ENCODE measurements at places on chromosomes 3 and 15. TPM values are rescaled to one million over a fixed set of nuclear protein-coding genes. Genes with fewer than 3 reads are reported as not detected.

The PAK6 gene
- total RNA-seq = 0.67 TPM

The ATP13A4 gene
- total RNA-seq = 3.5 TPM

The ASB14 gene
- total RNA-seq = not detected

The TM4SF1 gene
- not detected for total RNA-seq

The CIDEC gene
- not detected for total RNA-seq

The CCDC39 gene
- total RNA-seq = not detected

The GP5 gene
- total RNA-seq = 0.83 TPM

The C15orf62 gene
- 0.63 TPM for total RNA-seq

DNA sequence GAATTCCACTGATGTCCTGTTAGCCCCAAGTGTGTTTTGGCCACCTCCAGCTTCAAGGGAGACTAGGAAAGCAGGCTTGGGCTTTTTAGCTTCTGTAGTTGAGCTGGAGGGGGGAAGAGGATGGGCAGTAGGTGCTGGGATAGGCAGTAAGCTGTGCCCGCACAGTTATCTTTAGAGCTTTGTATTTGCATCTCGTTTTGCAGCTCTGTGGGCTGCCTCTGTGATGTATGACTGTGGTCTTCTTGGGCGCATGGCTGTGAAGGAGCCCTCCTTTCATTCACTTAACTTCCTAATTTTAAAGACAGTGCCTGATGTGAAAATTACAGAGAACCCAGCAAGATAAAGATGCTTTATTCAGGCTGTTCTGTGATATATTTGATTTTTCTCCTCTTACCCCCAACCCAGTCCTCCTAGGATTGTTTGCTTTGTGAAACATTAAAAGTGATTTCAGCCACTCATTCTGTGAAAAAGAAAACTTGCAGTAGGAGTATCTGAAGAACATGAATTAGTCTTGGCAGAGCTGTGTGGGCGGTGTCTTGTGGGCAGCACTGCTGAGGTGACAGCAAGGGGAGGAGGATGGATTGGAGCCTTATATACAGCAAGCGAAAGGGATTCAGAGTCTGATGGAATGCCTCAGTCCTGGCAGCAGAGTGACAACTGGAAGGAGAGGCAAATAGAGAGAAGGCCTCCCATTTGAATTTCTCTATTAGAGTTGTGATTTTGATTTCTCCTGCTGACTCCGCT lies 74.3 kb downstream of the LARS2 start:
- H3K36me3 ChIP-seq = peaks cover 35% of the 10 kb centered on the region
- peak overlapping the region; percentile 54 for H3K27ac ChIP-seq
- H3K4me1 ChIP-seq = peaks cover 34% of the 10 kb centered on the region
- H3K4me3 ChIP-seq = no peak overlapping the region
- H3K27me3 ChIP-seq = no peaks in the 10 kb centered on the region

DNA sequence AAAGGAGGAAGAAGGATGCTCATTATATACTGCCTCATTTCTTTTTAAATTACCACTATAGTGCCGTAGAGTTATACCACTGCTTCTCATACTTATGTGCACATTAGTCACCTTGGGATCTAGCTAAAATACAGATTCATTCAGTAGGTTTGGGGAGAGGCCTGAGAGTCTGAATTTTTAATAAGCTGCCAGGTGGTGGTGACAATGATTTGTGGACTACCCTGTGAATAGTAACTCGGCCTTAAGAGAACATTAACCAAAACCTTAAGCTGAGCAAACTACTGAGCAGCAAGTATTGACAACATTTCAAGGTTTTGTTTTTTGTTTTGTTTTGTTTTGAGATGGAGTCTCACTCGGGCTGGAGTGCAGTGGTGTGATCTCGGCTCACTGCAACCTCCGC lies 19.8 kb downstream of the UBA5 start:
- H3K4me1 ChIP-seq = no peaks in the 10 kb centered on the region
- H3K27me3 ChIP-seq = no peaks in the 10 kb centered on the region
- H3K4me3 ChIP-seq = no peak overlapping the region
- no peak for DNase-seq

DNA sequence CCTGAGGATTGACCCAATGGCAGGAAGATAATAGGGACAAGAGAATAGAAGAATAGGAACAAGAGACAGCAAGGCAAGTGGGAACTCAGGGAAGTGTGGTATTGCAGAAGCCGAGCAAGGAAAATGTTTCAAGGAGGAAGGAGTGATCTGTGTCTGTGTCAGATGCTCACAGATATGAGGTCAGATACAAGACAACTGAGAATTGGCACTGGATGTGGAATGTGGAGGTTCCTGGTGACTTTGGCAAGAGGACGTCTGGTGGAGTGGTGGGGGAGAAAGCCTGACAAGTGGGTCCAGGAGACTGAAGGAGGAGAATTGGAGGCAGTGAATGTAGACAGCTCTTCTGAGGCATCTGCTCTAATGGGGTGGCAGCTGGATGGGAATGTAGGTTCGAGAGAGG lies 24.1 kb downstream of the GYG1 start:
- peaks cover 20% of the 10 kb centered on the region for H3K4me1 ChIP-seq
- H3K4me3 ChIP-seq = no peak overlapping the region
- no peak for DNase-seq
- H3K27ac ChIP-seq = no peak overlapping the region

DNA sequence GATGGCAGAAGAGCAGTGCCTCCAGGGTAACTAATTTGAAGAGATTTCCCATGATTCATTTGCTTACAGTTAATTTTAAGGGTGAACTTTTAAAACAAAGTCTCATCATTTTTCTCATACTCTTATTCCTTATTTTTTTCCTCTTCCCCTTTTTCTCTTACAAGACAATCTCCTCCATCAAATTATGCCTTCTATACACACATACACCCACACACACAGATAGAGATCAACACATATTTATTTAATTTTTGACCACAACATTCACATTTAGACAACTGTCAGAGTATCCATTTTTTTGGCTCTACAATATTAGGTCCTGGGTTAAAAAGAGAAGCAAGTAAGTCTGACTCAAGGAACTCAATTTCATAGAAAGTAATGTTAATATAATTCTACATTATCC lies 37.6 kb downstream of the AAGAB start:
- no peak overlapping the region for H3K4me3 ChIP-seq
- H3K27me3 ChIP-seq = no peaks in the 10 kb centered on the region
- DNase-seq = no peak

DNA sequence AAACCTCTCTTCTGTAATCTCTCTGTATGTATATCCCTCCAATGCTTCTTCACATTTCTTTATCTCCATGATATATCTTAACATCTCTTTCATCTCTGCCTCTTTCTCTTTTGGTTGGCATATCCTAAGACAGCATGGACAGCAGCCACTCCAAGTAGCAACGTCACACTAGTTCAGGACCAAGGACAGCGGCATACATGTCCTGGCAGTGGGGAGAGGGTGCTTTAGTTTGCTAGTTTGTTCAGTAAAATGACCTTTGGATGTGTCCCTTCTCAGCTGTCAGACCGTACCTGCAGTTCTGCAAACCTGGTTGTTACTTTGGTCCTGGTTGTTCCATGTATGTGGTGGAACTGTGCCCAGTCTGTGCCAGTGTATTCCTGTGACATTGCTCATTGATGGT lies 225.6 kb upstream of the ROPN1 start:
- peak; percentile 34 for DNase-seq
- H3K27me3 ChIP-seq = peaks cover 3% of the 10 kb centered on the region

DNA sequence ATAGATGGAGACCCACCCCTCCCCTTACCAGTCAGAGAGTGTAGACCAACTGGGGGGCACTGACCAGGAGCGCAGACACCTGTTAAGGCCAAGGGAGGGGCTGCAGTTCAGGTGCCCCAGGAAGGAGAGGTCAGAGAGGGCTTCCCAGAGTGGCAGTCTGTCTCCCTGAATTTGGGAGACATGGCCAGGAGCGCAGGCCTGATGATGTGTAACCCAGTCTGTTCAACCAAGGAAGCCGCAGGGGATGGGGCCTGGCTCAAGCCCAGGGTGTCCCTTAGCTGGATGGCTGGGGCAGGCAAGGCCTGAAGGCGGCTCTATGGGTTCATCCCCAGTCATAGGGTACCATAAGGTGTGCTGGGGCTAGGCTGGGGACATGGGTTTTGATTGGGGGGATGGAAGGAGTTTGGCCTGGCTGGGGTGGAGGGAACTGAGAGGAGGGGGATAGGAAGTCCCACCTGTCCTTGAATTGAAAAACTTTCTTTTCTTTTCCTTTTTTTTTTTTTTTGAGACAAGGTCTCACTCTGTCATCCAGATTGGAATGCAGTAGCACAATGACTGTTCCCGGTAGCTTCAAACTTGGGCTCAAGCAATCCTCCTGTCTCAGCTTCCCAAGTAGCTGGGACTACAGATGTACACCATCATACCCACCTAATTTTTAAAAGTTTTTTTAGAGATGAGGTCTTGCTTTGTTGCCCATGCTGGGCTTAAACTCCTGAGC lies 75.7 kb downstream of the SMAD6 start:
- H3K27ac ChIP-seq = no peak overlapping the region
- no peak overlapping the region for H3K4me3 ChIP-seq
- DNase-seq = no peak
- no peaks in the 10 kb centered on the region for H3K27me3 ChIP-seq
- H3K4me1 ChIP-seq = no peaks in the 10 kb centered on the region

GRCh38 chr3:74906181-74906580 lies 291.7 kb upstream of the CNTN3 start:
- no peaks in the 10 kb centered on the region for H3K36me3 ChIP-seq
- no peaks in the 10 kb centered on the region for H3K4me1 ChIP-seq
- H3K4me3 ChIP-seq = no peak overlapping the region
- no peaks in the 10 kb centered on the region for H3K27me3 ChIP-seq
- no peak overlapping the region for H3K27ac ChIP-seq

GRCh38 chr15:40253167-40253790 lies 14.4 kb downstream of the PAK6 start:
- no peaks in the 10 kb centered on the region for H3K36me3 ChIP-seq
- peak; percentile 19 for DNase-seq
- peaks cover 36% of the 10 kb centered on the region for H3K27me3 ChIP-seq
- H3K4me3 ChIP-seq = peak overlapping the region; percentile 65

DNA sequence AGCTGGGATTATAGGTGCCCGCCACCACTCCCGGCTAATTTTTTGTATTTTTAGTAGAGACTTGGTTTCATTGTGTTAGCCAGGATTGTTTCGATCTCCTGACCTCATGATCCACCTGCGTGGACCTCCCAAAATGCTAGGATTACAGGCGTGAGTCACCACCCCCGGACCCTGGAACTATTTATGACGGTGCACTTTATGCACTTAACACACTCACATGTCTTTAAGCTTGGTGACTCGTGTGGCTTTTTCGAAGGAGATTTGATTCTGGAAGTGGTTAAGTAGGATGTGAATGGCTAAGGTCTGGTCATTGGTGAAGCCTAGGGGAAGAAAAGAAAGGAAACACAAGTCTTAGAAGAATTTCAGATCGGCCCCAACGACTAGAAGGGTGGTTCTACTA lies 20.3 kb downstream of the BBS4 start:
- peaks cover 2% of the 10 kb centered on the region for H3K4me1 ChIP-seq
- H3K27ac ChIP-seq = no peak overlapping the region
- no peak for DNase-seq
- H3K27me3 ChIP-seq = no peaks in the 10 kb centered on the region
- peaks cover 5% of the 10 kb centered on the region for H3K36me3 ChIP-seq

DNA sequence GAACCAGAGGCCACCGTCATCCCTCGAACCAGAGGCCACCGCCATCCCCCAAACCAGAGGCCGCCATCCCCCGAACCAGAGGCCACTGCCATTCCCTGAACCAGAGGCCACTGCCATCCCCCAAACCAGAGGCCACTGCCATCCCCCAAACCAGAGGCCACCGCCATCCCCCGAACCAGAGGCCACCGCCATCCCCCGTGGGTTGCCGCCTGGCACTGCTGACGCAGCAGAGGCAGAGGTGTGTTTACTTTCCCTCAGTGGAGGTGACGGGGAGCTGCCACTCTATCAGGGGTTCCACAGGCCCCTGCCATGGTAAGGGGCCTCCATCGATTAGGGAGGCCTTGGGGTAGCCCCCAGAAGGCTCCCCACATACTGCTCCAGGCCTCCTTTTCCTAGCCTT lies 1.5 kb downstream of the IQSEC1 start:
- peak overlapping the region; percentile 76 for H3K4me3 ChIP-seq
- peaks cover 2% of the 10 kb centered on the region for H3K36me3 ChIP-seq
- H3K27me3 ChIP-seq = peaks cover 8% of the 10 kb centered on the region
- no peak for DNase-seq
- H3K4me1 ChIP-seq = peaks cover 41% of the 10 kb centered on the region

DNA sequence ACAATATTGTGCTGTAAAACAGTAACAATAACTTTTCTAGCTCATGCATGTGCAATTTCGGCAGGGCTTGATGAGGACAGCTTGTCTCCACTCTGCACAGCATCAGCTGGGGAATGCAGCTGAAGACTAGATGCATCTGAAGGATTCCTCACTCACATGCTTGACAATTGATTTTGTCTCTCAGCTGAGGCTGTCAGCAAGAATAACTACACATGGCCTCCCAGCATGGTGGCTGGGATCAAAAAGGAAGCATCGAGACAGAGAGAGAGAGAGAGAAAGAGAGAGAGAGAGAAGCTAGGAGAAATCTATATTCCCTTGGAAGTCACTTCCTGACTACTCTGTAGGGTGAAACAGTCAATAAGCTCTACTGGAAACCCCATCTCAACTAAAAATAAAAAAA lies 487.1 kb downstream of the PLOD2 start:
- no peak for DNase-seq
- H3K4me1 ChIP-seq = no peaks in the 10 kb centered on the region
- H3K36me3 ChIP-seq = no peaks in the 10 kb centered on the region
- no peak overlapping the region for H3K4me3 ChIP-seq

DNA sequence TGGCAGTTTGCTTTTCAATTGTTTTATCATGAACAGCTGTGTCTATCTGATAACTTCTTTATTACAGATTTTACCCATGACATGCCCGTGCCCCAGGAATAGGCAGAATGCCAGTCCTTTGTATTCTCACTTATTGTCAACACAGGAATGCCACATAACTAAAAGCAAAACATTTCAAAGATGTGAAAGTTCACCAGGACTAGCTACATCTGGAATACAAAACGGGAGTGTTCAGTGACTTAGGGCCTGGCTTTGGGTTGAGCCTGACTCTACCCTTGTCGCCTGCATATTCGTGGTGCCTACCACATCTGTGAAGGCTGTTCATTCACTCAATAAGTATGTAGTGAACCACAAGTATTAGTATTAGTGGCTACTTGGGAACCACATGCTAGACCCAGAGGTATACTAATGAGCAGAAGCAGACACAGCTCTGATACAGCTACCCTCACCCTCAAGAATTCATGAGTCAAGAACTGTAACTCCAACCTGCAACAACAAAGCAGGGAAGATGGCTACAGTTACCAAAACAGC lies 2.9 kb downstream of the TNFSF10 start:
- peaks cover 45% of the 10 kb centered on the region for H3K36me3 ChIP-seq
- H3K4me3 ChIP-seq = peak overlapping the region; percentile 92
- DNase-seq = peak; percentile 45
- H3K27ac ChIP-seq = peak overlapping the region; percentile 90
